ENCODE measurements at places on chromosomes 16 and 17. TPM values are rescaled to one million over a fixed set of nuclear protein-coding genes. Genes with fewer than 3 reads are reported as not detected.

Gene ABCC12
- total RNA-seq, result not detected

Gene TMEM114
- not detected for total RNA-seq

Gene GLTPD2
- total RNA-seq, result not detected

Gene CCDC102A
- 26.4 TPM for total RNA-seq

Gene ZG16B
- not detected for total RNA-seq

Gene MT1E
- 106 TPM for total RNA-seq

Gene C17orf113
- total RNA-seq, result 0.54 TPM

Gene GPT2
- total RNA-seq, result 5.1 TPM

Gene ANKS4B
- not detected for total RNA-seq

Gene MRC2
- 242 TPM for total RNA-seq

Gene KATNIP
- 16.0 TPM for total RNA-seq

Gene ZC3H7A
- 47.8 TPM for total RNA-seq

- no peak for DNase-seq
These were observed 6.6 kb downstream of the HIC1 start for GRCh38 chr17:2061441-2061958.

GRCh38 chr16:65519402-65519801 lies 397.5 kb upstream of the CDH11 start:
- no peak for DNase-seq

- no peak for DNase-seq
These were observed 6.7 kb downstream of the GIT1 start for GRCh38 chr17:29582772-29583171.

- no peak for DNase-seq
These were observed 18.8 kb upstream of the ERN1 start for GRCh38 chr17:64148699-64149098.

DNA sequence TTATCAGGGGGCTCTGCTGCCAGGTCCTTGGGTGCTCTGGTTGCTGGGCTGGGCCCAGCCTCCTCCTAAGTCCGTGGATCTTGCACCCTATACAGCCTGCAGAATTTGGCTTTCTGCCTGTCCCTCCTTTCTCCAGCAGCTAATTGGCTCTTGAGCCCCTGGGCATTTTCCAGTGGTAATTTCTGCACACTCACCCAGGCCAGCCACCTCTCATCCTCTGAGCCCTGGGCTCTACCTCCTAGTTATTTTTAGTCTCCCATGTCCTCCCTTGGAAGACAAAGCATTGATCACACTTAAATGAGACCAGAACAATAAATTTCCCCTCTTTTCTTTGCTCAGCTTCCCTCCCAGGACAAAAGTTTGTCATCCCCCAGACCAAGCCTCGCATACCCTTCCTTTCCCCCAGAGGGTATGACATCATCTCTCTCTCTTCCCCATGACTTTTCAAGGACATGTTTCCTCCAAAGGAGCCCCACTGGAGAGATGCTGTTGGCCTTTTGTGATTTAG lies 38.1 kb downstream of the C17orf75 start:
- DNase-seq, result no peak

GRCh38 chr16:26768385-26769010 lies 298.2 kb upstream of the C16orf82 start:
- DNase-seq, result no peak

DNA sequence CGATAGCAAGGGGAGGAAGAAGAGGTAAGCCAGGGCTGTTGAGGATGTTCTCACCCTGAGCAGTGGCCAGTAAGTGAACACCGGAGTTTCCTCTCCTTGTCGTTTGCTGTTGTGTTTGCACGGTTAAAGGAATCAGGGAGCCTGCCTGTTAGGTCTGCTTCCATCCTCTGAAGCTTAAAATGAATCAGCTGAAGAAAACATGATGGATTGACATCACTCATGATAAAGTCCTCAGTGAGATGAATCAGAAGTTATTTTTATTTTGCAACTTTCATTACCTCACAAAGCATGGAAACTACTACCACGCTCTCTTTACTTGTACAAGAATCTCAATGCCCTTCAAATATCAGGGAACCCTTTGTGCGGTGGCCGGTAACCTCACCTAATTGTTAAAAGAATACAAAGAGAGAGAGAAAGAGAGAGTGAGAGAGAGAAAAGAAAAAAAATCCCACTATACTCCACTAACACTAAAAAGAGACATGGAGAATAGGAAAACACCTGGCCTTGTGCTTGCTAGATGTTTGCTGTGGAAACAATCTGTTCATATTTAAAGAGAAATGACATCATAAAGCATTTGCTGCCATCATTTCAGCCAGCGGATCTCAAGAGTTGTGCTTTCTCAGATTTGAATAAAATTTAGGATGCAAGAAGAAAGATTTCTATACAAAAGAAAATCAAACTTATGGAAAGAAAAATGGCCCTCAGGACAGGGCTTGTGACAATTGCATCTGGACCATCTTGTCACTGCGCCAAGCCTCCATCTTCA lies 441.6 kb upstream of the SALL1 start:
- no peak for DNase-seq

GRCh38 chr16:1834096-1834495 lies 7.1 kb downstream of the FAHD1 start:
- DNase-seq, result no peak

DNA sequence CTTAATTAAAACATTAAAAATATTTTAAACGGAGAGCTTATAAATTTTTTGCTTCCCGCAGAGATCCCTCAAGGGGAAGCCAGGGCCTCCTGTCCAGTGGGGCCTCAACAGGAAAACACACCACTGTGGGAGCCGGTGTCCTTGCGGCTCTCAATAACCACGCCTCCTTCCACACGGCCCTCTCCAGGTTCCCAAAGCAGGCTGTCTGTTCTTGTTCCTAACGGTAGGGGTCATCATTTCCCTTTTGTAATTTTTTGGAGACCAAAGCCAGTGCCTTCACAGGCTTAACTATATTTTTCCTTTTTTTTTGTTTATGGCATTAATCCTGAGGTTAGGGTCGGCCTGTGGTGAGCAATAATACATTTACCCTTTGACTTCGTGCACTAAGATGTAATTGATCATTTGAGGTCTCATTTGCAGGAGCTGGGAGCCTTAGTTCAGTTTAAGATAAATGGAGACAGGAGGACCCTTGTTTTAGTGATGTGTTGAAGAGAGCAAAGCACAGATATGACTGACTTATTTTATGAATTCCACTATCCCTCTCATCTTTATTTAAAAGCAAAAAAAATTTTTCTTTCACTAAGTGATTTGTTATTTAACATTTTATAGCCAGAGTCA lies 77.5 kb upstream of the N4BP1 start:
- no peak for DNase-seq

DNA sequence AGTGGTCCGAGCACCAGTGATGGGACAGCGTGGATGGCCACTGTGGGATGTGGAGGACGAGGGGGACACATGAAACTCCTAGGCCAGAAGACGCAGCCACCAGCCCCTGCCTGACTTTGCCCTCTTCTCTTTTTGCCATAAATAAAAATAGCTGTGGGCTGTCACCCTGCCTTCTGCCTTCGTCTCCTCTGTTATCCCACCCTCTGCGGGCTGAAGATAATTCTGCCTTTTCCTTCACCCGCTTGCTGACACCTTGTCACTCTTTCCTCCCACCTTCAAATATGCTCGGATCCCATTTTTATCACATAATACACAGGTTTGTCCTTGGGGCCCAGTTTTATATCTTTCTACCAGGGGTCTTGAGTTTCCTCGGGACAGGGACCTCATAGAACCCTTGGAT lies 87.6 kb upstream of the CIBAR2 start:
- DNase-seq, result no peak

GRCh38 chr16:77191259-77191969 lies 424 bp downstream of the MON1B start:
- DNase-seq, result no peak

DNA sequence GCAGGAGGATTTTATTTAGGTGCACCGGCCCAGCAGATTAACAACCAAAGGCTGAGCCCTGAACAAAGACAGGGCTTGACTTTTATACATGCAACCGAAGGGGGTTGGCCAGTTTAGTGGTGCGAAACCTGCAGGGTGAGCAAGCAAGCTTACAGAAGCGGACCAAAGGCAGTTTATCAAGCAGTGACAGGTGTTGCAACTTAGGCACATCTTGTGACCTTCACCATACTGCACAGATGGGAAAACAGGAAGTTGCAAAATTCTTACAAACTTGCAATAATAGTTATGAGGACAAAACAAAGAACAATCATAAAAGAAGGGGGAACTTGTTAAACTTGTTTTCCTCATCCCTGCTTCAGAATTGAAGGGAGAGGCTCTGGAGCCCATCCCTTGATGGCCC lies 1265.1 kb downstream of the CDH8 start:
- DNase-seq, result no peak

DNA sequence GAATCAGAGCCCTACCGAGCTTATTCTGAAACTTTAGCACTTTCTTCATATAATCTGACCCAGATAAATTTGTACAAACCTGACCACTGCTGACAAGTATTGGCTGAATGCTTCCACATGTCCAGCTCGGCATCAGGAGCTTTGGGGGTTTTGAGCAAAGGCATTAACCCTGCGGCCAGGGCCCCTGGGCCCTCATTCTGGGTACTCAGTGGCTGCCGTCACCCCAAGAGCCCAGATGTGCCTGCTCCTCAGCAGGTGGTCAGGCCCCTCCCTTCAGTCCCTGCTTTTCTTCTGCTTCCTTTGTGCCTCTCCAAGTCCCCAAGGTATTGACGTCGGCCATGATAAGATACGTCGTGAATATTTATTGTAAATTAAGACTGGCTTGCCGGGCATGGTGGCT lies 47.3 kb upstream of the CHMP6 start:
- DNase-seq, result no peak

GRCh38 chr17:65027305-65027704 lies 29.2 kb downstream of the GNA13 start:
- DNase-seq, result no peak

DNA sequence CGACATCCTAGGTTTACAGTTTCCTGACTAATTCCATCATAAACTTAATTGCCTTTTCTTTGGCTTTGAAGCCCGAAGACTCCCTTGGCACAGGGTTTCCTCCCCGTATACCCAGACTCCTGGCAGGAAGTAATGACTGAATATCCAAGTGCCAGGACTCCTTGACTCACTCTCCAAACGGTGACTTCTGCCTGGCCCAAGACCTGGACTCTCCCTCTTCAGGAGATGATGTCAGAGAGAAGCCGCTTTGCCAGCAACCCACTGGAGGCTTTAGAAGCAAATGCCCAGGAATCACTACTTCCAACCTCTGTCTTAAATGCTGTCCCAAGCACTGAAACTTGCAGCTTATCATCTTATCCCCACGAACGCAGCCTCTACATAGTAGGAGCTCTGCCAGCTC lies 146.5 kb downstream of the RGS9 start:
- no peak for DNase-seq

GRCh38 chr17:43760254-43760852 lies 1.8 kb upstream of the SOST start:
- peak; percentile 75 for DNase-seq

DNA sequence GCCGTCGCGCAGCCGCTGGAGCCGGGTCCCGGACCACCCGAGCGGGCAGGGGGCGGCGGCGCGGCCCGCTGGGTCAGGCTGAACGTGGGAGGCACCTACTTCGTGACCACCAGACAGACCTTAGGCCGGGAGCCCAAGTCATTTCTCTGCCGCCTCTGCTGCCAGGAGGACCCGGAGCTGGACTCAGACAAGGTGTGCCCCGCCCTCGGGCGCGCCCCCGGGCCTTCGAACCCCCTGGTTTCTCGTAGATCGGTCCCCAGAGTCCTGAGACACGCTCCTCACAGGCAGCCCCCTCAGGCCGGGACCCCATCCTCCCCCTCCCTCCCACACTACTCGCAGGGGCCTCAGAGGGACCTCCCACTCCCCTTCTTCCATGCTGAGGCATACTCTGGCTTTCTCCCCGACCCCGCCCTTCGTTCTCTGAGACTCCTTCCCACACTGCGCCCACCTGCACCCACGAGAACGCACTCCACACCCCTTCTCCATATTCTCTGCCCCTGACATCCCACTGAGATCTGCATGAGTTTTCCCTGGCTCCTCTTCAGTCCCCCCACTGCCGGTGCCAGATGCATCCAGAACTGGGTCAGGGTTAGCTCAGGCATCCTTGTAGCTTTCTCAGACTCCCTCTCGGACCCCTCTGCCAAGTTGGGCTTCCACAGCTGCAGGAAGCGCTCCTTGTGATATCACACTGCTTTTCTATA lies 523 bp downstream of the KCTD2 start:
- no peak for DNase-seq

GRCh38 chr17:33725675-33726271 lies 432.7 kb upstream of the ASIC2 start:
- DNase-seq, result no peak

DNA sequence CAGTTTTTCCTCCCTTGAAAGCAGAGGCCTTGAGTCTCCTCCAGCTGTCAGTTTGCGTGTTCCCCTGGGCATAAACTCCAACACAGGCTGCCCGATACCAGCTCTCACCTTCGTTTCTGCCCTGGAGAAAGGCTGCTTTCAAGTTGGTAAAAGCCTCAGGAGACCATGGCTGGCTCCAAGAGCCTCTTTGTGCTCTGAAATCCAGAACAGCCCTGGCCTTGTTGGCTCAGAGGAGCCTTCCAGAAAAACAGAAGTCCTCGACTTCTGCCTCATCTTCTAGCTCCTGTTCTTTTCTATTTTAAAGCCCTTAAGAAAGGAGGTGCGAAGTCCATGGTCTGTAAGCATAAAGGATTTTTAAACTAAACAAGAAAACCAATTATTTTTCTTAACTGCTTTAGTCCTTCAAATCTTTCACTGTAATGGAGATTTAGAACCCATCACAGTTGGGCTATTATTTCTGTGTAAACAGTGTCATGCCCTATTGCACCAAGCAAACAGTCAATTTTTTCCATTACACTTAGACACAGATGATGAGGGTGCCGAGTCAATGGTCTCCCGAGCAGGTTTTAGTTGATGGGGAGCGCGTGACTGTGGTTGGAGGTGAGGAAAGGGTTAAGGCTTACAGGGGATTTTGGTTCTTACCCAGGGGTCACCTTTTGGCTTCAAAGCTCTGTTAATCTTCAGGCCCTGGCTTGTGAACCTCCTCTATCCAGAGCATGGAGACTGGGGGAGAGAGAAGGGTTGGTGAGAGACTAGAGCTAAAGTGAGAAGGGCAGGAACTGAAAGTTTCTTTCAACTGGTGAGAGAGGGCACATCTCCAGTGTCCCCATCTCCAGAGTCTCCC lies 212.8 kb downstream of the MSI2 start:
- DNase-seq, result no peak

DNA sequence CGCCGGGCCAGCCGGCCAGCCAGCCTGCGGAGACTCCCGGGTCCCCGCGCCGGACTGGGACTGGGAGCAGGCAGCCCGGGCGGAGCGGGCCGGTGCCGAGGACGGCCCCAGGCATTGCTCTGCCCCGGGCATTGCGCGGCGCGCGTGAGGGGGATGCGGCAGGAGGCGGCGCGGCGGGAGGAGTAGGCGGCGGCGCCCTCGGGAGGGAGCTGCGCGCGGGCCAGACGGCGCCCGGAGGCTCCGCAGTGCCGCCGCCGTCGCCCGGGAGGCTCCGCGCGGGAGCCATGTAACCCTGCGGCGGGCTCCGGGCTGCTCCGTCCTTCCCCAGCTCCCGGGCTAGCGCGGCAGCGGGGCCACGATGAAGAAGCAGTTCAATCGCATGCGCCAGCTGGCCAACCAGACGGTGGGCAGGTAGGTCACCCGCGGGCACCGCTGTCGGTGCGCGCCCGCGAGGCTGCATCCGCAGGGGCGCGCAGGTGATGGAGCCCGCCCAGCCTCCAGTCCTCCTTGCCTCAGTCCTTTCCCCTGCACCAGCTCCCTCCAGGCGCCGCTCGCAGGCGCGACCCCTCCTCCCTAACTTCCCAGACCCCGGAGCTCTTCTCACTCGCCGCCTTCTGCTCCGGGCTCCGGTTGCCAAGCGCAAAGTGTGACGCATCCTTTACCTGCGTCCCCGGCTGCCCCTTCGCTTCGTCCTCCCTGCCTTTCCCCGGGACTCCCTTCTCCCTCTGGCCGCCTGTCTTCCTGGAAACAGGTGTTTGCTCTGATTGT lies at the start of gene ARHGAP44:
Gene ARHGAP44 (plus strand): TSS at position 18 of the 768 bp plus-strand sequence. CDS start 341 bp downstream, at position 359.
- no peak for DNase-seq

GRCh38 chr16:29009050-29009837 lies 24.4 kb downstream of the LAT start:
- DNase-seq, result no peak
